ENCODE measurements at places on chromosomes 2 and 18. TPM values are rescaled to one million over a fixed set of nuclear protein-coding genes. Genes with fewer than 3 reads are reported as not detected.

DNA sequence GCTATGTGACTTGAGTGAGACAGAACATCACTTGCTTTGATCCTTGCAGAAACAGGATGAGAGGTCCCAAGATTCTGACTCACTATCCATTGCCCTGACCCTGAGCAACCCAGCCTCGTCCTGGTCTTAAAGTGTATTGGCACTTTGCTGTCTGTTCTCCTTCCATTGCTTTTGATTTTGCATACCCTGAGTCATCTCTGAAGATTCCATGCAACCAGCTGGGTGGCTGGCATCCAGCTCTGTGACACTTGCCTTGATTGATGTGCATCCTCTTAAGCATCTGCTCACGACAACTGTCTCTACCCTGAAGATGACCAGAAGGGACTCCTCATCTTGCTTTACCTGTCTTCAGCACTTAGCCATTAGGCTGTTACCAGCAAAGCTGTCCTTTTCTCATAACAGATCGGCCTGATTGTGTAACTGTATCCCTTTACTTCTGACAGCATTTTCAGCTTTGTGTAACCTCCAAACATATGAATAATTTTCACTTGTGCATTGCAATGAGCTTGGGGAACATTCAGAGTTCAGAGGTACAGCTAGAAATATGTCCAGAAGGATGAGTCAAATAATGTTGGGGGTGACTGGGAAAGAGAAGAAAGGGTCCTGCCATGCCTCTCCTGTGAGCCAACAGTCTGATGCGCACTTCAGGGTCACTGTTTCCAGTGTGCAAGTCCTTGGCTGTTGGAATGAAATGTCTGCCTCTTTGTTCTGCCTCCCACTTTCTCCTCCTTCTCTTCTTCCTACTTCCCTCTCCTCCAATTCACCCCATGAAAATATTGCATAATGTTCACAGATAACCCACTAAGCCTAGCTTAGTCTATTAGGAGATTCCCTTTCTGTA lies 249.7 kb upstream of the OSR1 start:
- DNase-seq: no peak

- no peak for DNase-seq
Observed at GRCh38 chr2:21591926-21592325, 468.2 kb downstream of the TDRD15 start.

GRCh38 chr2:182915369-182916326 lies 49.2 kb upstream of the FRZB start:
- no peak for DNase-seq

DNA sequence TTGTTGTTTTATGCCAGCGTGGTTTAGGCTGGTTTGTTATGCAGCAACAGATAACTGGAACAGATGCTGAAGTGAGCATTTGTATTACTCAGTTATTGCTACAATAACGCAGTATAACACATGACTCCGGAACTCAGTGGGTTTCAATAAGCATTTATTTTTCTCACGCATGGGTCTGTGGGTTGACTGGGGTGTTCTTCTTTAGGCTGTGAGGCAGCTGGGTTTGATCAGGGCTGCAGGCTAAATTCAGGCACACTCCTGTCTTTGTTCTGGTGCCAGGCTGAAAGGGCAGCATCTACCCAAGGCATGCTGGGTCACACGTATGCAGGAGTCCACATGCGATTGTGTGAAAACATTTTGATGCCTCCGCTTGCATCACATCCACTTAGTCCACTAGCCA lies 3.8 kb upstream of the SLC1A4 start:
- DNase-seq: peak; percentile 51

DNA sequence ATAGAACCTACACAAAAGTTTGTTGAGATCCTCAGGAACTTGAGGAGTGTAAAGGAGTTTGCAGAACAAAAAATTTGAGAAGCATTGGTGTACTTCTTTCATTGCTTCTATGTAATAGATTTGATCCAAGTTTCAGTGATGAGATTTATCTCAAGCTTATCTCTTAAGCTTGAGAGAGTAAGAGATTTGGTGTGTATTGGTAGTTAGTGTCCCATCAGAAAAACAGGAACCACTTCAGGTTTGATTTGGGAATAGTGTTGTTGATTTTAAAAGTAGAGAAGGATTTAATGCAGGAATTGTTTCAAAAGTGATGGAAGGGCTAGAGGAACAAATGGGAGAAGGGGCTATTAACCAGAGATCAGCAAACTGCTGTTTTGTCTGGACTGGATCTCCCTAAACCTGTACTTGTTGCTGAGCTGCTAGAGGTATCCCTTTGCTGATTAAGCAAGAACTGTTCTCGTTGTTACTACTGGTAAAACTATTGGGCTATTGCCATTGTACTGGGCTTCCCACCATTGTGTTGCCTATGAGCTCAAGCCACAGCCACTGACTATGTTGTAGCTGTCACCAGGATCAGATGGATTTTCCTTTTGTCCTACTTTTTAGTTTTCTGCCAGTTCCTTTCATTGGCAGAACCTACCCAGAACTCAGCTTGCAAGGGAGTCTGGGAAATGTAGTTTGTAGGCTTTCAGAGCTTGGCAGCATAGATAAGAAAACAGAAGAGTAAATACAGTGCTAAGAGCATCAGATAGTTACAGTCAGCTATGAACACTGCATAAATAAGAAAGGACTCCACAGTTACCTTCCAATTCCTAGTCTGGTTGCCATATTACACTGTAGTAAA lies 39.3 kb downstream of the RAB10 start:
- DNase-seq: no peak

GRCh38 chr2:12397854-12398253 lies 318.9 kb upstream of the TRIB2 start:
- no peak for DNase-seq

DNA sequence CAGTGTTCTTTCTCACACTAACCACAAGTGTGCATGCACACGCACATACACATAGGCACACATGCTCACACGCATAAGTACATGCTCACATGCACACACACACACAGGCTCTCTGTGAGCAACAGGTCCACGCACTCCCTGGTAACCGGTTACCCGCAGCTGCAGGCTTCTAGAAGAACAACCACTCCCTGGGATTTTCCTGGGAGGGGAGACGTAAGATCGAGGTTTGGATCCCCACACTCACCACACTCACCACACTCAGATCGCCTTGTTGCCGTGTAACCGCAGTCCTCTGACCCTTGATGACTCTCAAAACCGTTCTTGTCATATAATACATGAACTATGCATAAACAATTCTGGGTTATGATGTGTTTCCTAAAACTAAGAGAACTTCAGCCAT lies 42.2 kb downstream of the TTC32 start:
- DNase-seq: no peak

DNA sequence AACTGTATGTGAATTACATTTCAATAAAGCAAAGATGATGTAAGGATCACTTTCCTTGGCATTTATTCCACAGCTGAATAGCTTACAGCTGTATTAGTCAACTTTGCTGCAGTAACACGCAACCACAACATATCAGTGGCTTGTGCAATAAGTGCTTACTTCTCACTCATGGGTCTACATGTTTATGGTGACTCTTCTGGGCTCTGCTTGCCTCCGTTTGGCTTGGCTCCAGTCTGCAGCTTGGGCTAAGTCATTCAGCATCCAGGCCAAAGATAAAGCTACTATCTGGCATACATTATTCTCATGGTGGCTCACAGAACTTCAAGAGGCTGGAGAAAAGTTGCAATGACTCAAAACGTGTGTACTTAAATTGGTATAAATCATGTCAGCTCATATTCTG lies 355.0 kb downstream of the RNF144A start:
- DNase-seq: no peak

- no peak for DNase-seq
Observed at GRCh38 chr2:129144082-129144791, 825.6 kb upstream of the HS6ST1 start.

DNA sequence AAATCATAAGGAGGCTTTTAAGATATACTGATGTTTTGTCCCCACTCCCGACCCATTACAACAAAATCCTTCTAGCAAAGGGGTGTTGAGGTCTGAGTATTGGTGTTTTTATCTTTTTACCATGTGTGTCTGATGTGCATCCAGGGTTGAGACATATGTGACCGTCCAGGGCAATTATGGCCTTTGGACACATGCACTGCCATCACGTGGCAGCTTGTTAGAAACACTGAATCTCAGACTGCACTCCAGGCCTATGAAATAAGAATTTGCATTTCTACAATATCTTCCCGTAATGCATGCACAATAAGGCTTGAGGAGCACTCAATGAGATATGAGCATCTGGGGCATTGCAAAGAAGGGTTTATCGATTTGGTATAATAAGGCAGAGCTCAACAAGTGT lies 235.1 kb upstream of the ZNF804A start:
- no peak for DNase-seq

DNA sequence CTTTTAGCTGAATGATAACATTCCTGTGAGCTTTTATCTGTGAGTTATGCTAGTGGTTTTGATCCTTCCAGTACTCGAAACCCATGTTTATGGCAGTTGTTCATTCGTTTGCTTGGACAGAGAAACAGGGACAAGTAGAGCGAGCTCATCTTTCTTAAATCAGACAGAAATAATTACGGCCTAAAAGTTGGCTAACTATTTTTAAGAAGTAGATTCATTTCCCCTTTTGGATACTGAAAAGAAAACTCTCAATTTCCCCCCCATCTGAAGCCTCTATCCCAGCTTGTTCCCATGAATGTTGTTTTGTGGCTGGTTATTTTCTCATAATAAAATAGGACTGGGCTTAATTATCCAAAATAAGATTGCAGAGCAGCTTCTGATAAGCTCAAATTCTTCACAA lies 67.1 kb downstream of the ANTXR1 start:
- no peak for DNase-seq

- DNase-seq: no peak
Observed at GRCh38 chr2:689237-689636, 12.0 kb upstream of the TMEM18 start.

- no peak for DNase-seq
Observed at GRCh38 chr18:78528411-78529258, 451.0 kb upstream of the SALL3 start.

- no peak for DNase-seq
Observed at GRCh38 chr2:40879305-40879704, 427.4 kb upstream of the SLC8A1 start.

- DNase-seq: no peak
Observed at GRCh38 chr2:17184512-17184911, 333.7 kb downstream of the RAD51AP2 start.

- no peak for DNase-seq
Observed at GRCh38 chr2:66470199-66470598, 35.3 kb downstream of the MEIS1 start.

GRCh38 chr2:189115126-189115525 lies 64.4 kb downstream of the COL5A2 start:
- no peak for DNase-seq

DNA sequence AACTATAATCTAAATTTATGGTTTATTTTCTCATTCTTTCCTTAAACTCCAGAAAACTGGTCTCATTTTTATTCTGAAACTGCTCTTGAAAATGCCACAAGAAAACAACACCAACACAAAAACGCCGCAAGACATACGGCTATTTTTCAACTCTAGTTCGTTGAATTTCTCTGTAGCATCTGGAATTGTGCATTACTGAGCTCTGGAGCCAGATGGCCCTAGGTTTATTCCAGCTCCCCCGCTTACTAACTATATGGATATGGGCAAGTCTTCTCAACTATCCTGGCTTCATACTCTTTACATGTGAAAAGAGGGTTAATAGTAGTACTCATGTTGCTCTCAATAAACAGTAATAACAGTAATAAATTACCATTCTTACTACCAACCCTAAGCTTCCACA lies 19.9 kb downstream of the FAM98A start:
- DNase-seq: no peak

DNA sequence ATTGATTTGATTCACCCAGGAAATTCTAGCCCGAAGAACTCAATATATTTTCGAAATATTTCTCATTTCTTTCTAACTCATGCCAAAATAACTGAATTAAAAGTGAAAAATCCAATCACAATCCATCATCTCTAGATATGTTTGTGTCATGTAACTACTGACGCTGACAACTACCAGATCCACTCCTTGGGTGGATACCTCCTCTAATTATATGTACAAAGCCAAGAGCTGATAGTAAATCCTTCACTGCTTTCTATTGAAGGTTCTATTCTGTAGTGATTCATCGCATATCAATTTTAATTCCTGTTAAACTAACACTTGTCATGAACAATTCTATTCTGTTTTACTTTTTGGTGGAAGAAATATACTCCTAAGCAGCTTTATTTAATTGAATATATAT lies 1056.6 kb upstream of the NXPH2 start:
- no peak for DNase-seq

- DNase-seq: peak; percentile 34
Observed at GRCh38 chr18:79200546-79201268, 131.5 kb downstream of the ATP9B start.

DNA sequence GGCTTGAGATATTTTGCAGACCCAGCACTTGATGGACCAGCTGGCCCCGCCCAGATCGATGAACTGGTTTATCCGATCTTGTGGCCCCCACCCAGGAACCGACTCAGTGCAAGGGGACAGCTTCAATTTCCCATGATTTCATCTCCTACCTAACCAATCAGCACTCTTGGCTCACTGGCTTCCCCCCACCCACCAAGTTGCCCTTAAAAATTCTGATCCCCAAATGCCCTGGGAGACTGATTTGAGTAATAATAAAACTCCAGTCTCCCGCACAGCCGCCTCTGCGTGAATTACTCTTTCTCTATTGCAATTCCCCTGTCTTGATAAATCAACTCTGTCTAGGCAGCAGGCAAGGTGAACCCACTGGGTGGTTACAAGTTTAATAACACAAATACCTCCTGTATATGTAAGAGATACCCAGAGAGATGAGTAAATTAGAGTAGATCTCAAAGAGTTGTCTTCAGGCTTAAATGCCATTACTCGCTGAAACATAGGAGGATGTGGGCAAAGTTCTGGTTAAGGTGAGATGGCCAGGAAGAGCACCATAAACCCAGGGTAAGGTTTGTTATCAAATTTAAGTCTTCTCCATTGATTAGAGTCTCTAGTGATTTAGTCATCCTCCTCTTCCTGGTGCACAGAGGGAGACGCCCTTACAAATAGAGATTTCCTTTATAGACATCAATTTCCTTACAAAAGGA lies 222.8 kb downstream of the ARL4C start:
- DNase-seq: no peak

GRCh38 chr2:85444629-85445172 lies 26.2 kb downstream of the SH2D6 start:
- DNase-seq: no peak

RANBP2 gene
- total RNA-seq: 41.5 TPM

CRYBA2 gene
- not detected for total RNA-seq

ASTL gene
- not detected for total RNA-seq

MAB21L4 gene
- total RNA-seq: 5.7 TPM

PKDCC gene
- total RNA-seq: 9.1 TPM

LINC00305 gene
- total RNA-seq: not detected

CKAP2L gene
- 0.30 TPM for total RNA-seq

BOLA3 gene
- 39.0 TPM for total RNA-seq

RFX8 gene
- total RNA-seq: not detected

CCDC93 gene
- total RNA-seq: 12.5 TPM

TMEM214 gene
- 62.7 TPM for total RNA-seq

TMEM163 gene
- 0.20 TPM for total RNA-seq

GAD1 gene
- total RNA-seq: not detected

CD8B gene
- not detected for total RNA-seq

HMSD gene
- total RNA-seq: not detected
